ENCODE measurements at places on chromosomes 1 and 21.
A peak's percentile ranks its signal among the peaks of the same experiment; 100 is the strongest.

DNA sequence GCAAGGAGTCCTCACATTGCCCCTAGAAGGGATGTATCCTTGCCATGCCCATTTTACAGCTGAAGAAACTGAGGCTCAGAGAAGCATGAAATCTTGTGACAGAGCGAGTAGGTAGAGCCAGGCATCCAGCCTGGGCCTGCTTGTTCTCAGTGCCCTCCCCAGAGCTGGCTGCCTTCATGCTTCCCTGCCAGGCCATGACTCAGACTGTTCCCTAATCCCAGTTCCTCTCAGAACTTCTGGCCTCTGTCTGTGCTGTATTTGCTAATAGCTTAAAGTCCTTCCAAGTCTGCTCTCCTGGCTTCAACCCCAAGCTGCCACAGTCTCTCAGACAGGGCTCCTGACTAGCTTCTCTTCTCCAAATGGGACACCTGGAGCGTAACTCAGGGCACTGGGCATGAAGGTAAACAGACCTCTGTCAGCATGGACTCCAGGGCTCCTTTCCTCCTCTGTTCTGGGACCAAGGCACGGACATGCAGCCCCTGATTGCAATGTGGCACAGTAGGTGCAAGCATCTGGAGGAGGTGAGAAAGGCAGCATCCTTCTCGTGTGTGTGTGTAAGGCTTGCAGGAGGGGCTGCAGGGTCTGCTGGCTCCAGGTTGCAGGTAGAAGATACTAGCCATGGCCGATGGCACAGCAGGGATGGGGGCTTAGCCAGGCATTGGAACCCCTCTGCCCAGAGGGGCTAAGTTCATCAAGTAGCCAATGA, 122.7 kb downstream of the HMGB4 start:
- DNase-seq: no peak

DNA sequence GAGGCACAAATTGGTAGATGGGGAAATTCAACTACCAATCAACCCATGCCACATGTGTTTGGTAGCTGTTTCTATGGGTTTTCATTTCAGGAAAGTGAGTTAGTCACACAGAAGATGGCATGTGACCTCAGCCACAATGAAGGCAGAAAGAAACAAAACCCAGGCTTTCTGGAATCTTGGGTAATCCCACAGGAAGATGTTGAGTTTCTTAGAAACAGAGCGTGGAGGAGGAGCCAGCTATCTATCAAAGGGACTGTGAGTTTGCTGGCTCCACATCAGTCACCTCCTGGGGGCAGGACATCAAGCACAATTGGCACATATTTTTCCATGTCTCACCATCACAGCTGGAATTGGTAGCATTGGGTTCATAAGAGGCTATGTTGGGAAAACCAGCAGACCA, 188.9 kb upstream of the PLXNA2 start:
- DNase-seq: no peak

- no peak for DNase-seq
Observed at GRCh38 chr1:12082988-12083387, 19.9 kb downstream of the TNFRSF8 start.

DNA sequence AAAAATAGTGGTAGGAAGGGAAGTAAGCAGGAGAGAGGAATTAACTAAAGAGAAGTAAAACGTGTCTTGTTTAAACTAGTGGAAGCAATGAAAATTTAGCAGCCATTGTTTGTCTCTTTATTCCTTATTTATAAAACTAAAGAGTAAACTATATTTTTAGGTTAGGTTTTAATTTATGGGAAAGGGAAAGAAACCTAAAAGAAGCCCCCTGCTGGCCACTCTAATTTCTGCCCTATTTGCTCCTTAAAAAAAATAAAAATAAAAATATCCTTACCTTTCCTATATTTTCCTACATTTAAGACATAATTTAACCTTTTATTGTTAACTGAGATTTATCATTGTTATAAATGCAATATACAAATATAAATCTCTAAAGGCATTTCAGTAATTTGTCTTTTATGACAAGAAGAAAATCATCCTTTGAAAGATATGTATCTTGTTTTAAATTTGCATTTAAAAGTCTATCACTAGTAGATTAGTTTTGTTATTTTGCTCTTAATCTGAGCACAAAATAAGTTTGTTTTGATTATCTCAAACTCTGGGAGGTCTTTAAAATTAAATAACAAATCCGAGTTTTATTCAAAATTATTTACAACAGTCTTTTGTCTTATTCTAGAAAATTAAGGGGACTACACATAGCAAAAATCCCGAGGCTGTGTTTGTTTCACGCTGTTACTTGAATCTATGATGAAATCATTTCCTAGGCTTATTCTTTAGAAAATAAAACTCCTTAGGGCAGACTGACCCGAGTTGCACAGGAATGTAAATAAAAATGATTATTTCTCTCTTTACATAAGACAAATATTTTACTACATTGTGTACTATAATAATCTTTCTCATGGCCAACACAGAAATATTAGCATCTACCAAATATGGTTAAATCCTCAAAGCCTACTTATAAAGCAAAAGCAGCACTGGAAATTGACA, 201.7 kb downstream of the NRIP1 start:
- peak; percentile 55 for DNase-seq

DNA sequence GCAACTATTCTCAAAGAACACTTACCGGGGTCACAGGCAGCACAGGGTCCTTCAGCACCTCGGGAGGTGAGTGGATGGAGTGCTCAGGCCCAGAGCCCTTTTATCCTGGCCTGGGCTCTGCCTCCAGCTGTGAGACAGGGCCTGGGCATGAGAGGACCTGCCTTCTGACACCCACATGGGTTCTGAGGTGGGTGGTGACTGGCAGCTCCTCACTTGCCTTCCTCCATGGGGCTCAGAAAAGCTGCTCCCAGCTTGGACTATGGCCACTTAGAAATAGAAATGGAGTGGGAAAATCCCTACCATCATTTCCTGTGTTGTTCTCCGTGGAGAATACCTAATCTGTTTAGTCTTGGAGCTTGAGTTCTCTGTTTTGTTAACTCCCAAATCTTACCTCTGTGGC, at the start of gene LCE1C:
Gene LCE1C (minus strand): TSS at position 76 of the 400 bp plus-strand sequence. CDS start 1,173 bp downstream, outside the sequence.
- DNase-seq: no peak

Measured in erythroblast (primary cell).